NCI-H1092 treated with DMSO at 0.1 percent for 48 hours (cell line): ENCODE measurements at places on chromosomes 11 and 22.
A peak's percentile ranks its signal among the peaks of the same experiment; 100 is the strongest.

GRCh38 chr11:122122179-122122578 is 6.2 kb upstream of the BLID start:
- DNase-seq = no peak

DNA sequence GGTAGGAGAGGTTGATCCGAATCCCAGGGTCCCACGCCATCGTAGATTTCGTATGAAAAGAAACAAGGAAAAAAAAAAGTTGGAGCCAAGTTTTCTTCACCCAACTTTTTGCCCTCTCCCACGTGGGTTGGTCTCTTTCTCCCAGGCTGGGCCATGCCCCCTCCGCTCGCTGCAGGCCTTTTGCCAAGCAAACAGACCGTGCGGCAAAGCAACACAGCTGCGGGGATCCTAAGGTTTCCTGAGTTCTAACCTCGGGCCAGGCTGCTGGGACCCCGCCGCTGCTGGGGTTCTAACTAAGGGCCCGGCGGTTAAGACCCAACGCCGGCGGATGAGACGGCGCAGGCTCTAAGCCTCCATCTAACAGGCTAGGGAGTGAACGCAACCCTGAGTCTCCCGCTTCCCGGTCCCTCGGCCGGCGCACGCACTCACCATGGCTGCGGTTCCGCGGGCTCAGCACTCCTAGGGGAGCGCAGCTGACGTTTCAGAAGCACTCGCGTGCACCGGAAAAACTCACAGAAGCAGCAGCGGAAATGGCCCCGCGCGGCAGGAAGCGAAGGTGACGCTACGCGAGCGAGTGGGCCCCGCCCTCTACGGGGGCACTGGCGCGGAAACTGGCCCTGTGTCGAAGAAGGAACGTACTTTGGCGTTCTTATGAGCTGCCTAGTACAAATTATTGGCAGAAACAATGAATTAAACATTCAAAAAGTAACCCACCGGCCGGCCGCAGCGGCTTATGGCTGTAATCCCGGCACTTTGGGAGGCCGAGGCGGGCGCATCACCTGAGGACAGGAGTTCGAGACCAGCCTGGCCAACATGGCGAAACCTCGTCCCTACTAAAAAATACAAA is at the start of gene SNU13:
Gene SNU13 (minus strand): TSS at position 503 of the 847 bp plus-strand sequence. CDS start 71 bp downstream, at position 432.
- peak; percentile 85 for DNase-seq

DNA sequence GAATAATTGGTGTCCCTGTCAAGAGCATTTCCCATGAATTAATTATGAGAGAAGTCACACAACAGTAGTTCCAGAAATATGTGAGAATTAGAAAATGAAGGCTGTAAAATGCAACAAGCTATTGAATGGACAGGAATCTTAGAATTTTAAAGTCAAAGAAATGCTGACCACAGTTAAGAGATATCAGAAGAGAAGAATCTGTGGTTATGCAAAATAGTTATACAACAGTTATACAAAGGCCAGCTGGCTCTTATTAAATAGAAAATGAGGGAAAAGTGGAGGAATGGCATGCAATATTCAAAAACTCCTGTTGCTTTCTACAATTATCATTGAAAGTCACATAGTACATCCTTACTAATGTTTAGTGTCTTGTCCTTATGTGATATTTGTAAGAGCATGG is 27.4 kb downstream of the CASP12 start:
- no peak for DNase-seq

DNA sequence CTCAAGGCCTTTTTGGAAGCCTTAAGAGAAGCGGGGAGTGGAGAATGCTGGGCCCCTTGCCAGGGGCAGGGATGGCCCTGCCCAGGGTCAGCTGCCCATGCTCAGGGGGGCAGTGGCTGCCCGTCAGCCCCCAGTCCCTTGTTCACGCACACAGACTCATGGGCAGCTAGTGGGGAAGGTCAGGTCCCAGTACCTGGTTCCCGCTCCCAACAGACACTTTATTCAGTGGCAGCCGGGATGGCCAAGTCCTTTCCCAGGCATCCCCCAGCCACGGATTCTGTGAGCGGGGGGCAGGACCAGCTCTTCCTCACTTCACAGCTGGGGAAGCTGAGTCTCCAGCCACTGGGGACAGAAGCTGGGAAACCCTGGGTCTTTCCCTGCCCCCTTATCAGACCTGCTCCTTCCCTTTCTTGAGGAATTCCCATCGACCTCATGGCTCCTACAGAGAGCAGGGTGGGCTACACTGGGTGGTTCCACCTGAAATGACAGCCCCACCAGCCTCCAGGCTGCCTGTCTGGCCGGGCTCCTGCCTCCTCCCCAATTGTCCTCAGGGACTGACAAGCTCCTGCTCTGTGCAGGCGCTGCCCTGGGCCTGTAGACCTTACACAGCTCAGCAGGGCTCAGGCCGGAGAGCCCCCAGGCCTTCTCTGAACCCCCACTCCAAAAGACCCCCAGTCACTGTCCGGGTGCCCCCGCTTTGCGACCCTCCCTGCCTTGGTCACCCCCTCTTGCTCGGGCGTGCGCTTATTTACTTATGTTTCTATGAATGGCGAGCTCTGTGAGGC is 61.0 kb upstream of the FGF3 start:
- DNase-seq = no peak

- DNase-seq = no peak
Observed at GRCh38 chr11:92236856-92237255, 12.2 kb downstream of the FAT3 start.

DNA sequence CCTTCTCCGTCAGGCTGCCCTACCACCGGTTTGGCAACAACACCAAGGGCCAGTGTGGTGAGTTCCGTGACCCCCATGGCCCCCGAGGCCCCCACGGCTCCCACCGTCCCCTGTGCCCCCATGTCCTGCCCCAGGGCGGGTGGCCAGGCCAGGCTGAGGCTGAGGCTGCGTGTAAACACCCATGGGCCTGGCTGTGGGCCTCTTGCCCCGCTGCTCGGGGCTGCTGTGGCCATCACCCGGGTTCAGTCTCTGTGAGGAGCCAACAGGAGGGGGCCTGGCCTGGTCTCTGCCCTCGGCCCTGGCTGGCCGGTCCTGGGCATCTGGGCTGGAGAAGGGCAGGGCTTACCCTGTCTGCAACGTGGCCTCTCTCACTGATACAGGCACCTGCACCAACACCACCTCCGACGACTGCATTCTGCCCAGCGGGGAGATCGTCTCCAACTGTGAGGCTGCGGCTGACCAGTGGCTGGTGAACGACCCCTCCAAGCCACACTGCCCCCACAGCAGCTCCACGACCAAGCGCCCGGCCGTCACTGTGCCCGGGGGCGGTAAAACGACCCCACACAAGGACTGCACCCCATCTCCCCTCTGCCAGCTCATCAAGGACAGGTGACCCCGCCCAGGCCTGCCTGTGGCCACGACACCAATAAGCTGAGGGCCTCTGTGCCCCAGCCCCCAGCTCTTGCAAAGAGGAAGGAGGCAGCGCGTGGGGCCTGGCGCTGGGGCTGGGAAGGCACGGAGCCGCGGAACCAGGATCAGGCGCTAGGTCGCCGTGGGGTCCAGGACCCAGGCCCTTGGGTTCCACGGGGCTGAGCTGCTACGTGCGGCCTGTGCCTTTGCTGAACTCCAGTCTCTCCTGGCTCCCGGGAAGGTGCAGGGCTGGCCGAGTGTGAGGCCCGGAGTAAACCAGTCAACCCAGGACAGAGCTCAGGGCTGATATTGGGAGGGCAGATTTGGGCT is 29.0 kb downstream of the MUC2 start:
- DNase-seq = no peak

DNA sequence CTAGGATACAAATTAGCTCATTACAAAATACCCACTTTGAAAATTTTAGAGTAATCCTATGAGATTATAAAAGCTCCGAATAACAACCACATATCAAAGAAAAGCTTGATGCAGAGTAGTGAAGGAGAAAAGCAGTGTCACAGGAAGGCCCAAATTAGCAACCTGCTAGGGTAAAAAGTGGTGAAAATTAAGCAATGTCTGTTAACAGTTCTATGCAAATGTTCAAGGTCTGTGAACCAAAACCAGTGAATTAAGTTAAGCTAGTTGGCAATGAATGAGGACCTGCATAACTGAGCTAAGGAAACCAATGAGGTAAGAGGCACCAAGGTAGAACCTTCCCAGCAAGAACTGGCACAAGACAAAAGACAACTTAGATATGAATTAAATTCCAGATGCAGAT is 29.6 kb downstream of the PRDM10 start:
- DNase-seq = no peak

GRCh38 chr11:1927848-1928469 is 8.5 kb downstream of the TNNT3 start:
- DNase-seq = no peak

DNA sequence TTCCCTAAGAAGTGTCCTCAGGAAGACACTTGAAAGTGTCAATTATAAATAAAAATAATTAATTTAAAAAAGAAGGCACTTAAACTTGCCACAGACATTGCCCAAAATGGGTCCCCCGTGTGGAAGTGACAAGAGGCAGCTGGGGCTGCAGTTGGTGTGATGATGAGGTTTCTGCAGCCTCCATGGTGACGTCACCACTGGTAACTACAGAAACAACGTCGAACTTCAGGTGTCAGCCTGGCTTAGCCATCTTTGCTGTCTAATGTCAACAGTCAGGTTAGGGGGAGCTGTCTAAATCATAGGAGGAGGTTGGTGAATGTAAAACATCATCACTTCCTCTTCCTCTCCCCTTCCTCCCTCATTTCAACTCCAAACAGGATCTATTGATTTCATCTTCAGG is 328.6 kb downstream of the MN1 start:
- DNase-seq = no peak

DNA sequence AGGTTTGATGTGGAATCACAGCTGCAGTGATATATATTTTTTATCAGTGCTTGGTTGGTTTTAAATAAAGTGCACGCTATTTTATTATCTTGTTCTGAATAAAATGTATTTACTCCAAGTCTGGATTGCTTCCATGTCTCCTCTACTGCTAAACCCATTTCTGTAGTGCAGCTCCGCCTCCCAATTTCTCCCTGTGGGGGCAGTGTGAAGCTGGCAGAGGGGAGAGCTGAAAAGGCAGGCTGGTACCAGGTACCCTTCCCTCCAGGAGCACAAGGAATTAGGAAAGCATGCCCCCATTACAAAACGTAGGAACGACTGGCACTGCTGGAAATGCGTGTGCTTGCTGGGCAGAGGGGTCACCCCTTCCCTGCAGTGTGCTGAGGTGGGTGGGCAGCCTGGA is 934 bp upstream of the TMEM132A start:
- no peak for DNase-seq

- DNase-seq = no peak
Observed at GRCh38 chr11:119218141-119218878, 12.2 kb downstream of the CBL start.

DNA sequence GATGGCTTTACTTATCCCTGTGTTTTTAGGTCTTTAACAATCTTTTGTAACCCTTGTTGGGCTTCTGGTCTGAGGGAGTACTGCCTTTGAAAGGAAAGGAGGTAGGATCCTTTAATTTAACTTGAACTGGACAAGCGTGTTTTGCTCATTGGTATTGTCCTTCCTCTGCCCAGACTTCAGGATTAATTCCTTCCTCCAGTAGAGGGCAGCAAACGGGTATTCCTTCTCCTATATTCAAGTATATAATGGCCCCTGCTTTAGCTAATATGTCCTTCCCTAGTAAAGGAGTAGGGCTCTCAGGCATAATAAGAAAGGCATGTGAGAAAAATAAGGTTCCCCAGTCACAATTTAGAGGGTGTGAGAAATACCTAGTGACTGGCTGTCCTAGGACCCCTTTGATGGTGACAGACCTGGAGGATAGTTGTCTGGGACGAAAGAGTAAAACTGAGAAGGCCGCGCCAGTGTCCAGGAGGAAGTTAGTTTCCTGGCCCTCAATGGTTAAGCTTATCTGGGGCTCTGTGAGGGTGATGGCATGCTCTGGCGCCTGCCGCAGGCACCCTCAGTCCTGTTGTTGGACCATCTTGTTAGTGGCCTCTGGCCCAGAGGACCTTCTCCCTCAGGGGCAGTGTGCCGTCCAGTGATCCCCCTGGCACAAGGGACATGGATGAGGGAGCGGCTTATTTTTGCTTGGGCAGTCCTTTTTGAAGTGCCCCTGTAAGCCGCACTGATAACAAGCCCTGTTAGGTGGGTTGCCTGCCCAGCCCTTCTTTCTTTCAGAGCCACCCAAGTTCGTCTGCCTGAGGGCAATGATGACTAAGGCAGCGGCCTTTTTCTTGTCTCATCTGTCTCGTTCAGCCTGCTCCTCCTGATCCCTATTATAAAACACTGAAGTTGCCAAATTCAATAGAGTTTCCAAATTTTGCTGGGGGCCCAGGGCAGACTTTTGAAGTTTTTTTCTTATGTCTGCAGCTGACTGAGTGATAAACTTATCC is 51.8 kb downstream of the C11orf71 start:
- DNase-seq = peak; percentile 48

- no peak for DNase-seq
Observed at GRCh38 chr11:94861306-94861845, 93.2 kb downstream of the AMOTL1 start.

GRCh38 chr11:103380031-103380430 is 270.8 kb downstream of the DYNC2H1 start:
- DNase-seq = no peak

DNA sequence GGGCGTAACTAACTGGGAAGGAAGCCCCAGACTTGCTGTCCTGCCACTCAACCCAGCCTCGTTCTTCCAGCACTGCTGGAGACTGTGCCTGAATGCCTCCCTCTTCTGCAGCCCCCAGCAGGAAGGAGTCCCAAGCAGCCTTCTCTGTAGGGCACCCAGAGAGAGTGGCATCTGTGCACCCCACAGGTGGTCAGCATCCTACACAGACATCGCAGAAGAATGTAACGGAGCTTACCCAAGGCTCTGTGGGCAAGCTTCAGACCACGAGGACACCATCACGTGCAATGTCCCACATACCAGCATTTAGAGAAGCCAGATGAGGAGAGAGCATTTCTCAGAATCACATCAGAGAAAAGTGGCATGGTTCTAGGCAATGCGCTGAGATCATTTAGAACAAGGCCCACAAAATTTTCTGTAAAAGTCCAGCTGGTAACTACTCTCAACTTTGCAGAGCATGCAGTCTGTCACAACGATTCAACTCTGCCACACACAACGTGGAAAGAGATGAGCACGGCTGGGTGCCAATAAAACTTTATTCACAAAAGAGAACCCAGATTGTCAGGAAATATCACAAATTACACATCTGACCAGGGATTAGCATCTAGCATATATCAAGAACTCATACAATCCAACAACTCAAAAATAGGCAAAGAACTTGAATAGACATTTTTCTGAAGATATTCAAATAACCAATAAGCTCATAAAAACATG is 33.4 kb downstream of the SHANK2 start:
- no peak for DNase-seq

- DNase-seq = peak; percentile 61
Observed at GRCh38 chr11:76598426-76598839, 72.1 kb downstream of the LRRC32 start.

DNA sequence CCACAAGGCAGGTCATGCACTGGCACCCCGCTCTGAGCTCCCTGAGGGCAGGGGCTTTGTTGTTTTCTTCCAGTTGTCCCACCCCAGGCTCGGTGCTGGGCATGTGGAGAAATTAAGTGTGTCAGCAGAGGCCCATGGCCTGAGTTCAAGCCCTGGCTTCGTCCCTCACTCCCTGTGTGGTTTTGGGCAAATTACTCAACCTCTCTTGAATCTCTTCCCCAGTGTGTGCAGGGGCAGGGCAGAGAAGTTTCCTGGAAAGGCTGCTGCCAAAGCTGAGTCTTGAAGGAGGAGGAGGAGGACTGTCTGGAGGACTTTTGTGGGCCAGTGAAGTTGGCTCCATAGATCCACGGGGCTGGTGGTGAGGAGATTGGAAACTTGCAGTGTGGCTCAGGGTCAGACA is 138.1 kb upstream of the E2F8 start:
- no peak for DNase-seq

GRCh38 chr22:27877501-27877900 is 41.6 kb downstream of the PITPNB start:
- peak; percentile 33 for DNase-seq
